Testis (tissue), 5 donors: ENCODE measurements at places on chromosomes 1 and 21. TPM values are rescaled to one million over a fixed set of nuclear protein-coding genes. Genes with fewer than 3 reads are reported as not detected.

IRF6 gene
- total RNA-seq = 8.7 TPM

TRAF3IP3 gene
- total RNA-seq = 3.3 TPM

TESK2 gene
- 20.9 TPM for total RNA-seq

HTR6 gene
- 0.68 TPM for total RNA-seq

RUNX1 gene
- total RNA-seq = 24.3 TPM

KCNA2 gene
- total RNA-seq = 6.1 TPM

HIVEP3 gene
- total RNA-seq = 7.2 TPM

EPHA2 gene
- total RNA-seq = 5.7 TPM

ST3GAL3 gene
- total RNA-seq = 62.0 TPM

SERTAD4 gene
- 1.1 TPM for total RNA-seq

CHRM3 gene
- 6.5 TPM for total RNA-seq

FAM167B gene
- total RNA-seq = 0.99 TPM

CASZ1 gene
- 9.4 TPM for total RNA-seq

C1orf21 gene
- total RNA-seq = 13.9 TPM

S100A3 gene
- total RNA-seq = not detected

C1orf226 gene
- 4.2 TPM for total RNA-seq

LMX1A gene
- 0.62 TPM for total RNA-seq

LAPTM5 gene
- total RNA-seq = 2.0 TPM

SAMSN1 gene
- 1.7 TPM for total RNA-seq

KRTAP21-2 gene
- total RNA-seq = 1.4 TPM
